ENCODE measurements at places on chromosomes 16 and 17.

DNA sequence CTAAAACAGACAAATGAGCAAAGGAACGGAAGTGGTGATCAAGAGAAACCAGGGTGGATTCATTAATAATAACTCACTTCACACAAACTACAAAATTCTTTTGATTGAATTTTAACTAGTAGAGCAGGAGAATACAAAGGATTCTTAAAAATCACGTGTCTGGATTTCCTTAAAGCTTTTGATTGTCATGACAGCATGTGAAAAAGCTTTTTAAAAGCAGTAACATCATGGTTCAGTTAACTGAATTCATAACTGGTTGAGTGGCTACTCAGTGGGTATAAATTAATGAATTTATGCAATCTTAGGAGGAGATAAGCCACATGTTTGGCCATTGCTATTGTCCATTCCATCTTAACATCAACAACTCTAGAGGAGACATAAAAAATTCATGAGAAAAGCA, 333.2 kb downstream of the SLC39A11 start:
- DNase-seq = no peak

DNA sequence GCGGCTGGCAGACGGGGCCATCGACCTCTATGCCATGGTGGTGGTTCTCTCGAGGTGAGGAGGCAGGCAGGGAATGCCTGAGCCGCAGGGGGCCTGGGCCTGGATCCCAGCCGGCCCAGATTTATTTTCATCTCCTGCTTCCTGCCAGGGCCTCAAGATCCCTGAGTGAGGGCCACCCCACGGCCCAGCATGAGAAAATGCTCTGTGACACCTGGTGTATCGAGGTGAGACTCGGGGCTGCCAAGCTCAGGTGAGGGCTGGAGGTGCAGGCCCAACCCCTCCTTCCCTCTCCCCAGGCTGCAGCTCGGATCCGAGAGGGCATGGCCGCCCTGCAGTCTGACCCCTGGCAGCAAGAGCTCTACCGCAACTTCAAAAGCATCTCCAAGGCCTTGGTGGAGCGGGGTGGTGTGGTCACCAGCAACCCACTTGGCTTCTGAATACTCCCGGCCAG, 4.9 kb downstream of the ACADVL start:
- DNase-seq = no peak

GRCh38 chr17:5282642-5283217, 646 bp downstream of the RABEP1 start:
- peak; percentile 15 for DNase-seq

DNA sequence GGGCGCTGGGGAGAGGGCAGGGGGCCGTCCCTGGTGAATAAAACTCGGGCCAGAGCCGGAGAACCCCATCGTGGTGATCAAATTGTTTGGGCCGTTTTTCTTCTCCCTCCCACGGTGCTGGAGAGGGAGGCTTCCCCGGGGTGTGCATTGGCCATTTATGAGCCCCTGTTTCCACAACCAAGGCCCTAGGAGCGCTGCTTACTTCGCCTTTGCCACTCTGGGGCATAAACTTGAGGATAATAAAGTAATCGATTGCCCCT, 544 bp downstream of the CCP110 start:
- DNase-seq = no peak

DNA sequence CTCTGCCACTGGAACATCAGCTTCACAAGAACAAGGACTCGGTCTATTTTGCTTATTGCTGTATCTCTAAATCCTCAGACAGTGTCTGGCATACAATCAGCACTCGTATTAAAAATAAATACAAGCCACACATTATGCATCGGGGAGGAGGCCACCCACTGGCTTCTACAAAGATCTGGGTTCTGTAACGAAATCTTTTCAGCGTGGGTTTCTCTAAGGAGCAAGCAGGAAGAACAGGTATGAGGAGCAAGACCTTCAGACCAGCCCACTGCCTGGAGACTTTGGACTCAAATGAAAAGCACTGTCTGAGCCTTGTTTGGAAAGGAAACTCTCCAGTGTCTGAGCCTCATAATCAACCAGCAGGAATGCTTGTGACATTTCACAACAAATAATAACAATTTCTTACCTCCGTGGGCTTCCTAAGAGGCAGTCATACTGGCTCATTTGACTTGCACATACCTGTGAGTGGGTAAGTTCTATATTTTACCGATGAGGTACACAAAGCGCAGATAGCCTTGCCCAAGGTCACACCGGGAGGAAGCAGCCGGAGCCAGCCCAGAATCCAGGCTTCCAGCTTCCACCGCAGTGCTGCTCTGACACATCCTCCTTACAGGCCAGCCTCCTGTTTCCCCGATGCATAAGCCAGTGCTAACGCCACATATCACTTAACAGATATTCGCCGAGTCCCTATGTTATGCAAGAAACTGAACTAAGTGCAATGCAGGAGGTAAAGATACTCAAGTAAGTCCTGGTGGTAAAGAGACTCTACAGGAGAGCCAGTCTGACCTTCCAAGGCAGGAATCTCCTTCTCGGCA, 118.6 kb upstream of the TNRC6C start:
- DNase-seq = no peak
